ENCODE measurements at places on chromosomes 2 and 18. TPM values are rescaled to one million over a fixed set of nuclear protein-coding genes. Genes with fewer than 3 reads are reported as not detected.

The HMSD gene
- 4.8 TPM for total RNA-seq

GRCh38 chr2:33488178-33488690 is 11.8 kb downstream of the RASGRP3 start:
- no peak for DNase-seq

- no peak for DNase-seq
Measured at GRCh38 chr2:99410276-99410675, 73.1 kb downstream of the EIF5B start.

GRCh38 chr2:199309411-199309810 is 148.3 kb downstream of the SATB2 start:
- no peak for DNase-seq

DNA sequence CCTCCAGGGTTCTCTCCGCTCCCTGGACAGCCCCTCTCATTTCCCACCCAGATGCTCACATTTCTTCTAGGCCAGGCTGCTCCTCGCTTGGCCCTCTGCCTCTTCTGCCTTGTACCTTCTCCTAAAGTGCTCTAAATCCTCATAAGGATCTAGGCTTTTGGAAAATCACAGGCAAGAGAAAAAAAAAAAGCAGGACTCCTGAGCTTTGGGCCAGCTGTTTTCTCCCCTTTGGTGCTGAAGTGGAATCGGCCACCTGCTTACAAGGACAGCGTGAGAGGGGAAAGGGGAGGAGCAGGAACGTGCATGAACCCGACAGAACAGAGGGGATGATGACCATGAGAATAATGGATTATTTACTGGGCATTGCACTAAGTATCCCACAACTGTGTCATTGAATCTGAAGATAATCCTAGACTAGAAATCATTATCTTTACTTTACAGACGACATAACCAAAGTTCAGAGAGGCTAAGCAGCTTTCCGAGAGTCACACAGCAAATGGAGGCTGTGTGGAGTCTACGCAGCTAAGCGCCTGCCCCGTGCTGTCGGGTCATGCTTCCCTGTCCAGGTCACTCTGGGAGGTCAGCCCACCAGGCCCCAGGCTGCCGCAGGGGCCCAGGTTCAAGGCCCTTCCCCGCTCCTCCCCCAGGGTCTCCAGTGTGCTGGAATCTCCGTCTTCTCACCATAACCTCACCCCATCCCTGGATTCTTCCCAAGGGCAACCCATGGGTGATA is 141.9 kb downstream of the PXDN start:
- DNase-seq: no peak

GRCh38 chr2:45678791-45679348 is 27.4 kb downstream of the PRKCE start:
- no peak for DNase-seq

DNA sequence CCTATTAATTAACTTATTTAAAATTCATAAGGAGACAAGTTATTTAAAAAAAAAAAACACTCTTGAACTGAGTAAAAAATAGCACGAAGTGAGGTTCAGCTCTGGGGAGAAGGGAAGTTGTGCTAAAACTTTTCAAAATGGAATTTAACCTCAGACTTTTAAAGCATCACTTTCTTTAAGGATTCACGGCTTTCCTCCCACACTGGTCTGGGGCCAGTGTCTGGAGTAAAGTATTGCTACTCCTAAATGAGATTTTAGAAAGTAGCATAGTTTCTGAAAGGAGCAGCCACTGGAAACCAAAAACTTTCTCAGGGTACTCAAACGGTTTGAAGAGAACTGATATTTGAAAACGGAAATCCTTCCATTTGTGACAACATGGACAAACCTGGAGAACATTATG is 97.7 kb upstream of the CYP1B1 start:
- no peak for DNase-seq

- DNase-seq: no peak
Measured at GRCh38 chr2:47265158-47265557, 110.0 kb upstream of the STPG4 start.

- no peak for DNase-seq
Measured at GRCh38 chr2:199434555-199434954, 23.2 kb downstream of the SATB2 start.

The TBR1 gene
- not detected for total RNA-seq

GRCh38 chr18:10495936-10496335 is 29.9 kb upstream of the NAPG start:
- DNase-seq: no peak

- no peak for DNase-seq
Measured at GRCh38 chr2:180907731-180908130, 72.7 kb upstream of the UBE2E3 start.

The ASPRV1 gene
- 0.95 TPM for total RNA-seq

- no peak for DNase-seq
Measured at GRCh38 chr2:176647325-176648165, 378.3 kb downstream of the MTX2 start.

DNA sequence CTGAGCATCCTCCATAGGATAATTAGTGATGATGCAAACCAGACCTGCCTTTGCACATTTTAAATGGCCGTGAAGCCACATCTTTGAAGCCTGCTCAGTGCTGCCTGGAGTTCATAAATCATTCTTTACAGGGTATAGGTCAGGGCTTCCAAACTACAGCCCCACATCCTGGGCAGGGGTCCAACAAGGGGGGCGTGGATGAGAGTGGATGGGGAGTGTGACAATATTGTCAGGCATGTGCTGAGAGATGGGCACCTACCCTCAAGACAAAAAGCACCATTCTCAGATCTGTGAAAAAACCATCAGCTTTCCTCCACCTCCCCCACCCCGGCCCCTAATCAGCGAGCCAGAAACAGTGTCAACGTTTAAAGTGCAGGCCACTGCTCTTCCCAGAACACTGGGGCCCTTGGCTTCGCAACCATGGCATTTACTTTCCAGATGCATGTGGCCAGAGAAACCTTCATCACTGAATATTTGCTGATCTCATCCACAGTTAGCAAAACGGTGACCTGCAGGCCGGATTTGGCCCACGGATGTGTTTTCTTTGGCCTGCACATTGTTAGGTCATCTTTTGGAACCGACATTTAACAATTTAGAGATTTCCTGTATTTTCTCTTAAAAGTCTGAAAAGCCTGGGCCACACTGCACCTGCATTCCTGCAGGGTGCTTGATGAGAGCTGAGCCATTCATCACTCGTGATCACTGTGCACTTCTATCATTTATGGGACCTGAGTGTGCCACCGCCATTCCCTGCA is 130.7 kb downstream of the ANKRD44 start:
- DNase-seq: no peak

GRCh38 chr2:47697000-47697601 is 85.8 kb upstream of the MSH6 start:
- DNase-seq: no peak

The LAMA3 gene
- 5.0 TPM for total RNA-seq

DNA sequence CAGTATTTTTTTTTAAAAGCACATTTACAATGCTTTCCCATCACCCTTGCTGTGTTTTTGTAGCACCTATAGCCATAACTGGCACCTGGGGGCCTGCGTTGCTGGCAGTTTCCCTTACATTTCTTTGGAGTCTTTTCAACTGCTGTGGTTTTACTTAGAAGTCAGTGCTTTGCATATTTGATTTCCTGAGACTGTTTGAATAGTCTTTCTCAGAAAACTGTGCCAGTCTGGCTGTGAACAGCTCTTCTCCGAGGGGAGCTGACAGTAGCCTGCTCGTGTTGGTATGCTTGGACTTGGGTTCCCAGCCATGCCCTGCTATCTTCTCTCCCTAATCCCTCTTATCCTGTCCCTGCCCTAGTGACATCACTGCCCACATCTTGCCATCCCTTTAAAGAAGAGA is 81.5 kb downstream of the DPP4 start:
- no peak for DNase-seq

The CDH2 gene
- total RNA-seq: 53.8 TPM

The MYL1 gene
- not detected for total RNA-seq

DNA sequence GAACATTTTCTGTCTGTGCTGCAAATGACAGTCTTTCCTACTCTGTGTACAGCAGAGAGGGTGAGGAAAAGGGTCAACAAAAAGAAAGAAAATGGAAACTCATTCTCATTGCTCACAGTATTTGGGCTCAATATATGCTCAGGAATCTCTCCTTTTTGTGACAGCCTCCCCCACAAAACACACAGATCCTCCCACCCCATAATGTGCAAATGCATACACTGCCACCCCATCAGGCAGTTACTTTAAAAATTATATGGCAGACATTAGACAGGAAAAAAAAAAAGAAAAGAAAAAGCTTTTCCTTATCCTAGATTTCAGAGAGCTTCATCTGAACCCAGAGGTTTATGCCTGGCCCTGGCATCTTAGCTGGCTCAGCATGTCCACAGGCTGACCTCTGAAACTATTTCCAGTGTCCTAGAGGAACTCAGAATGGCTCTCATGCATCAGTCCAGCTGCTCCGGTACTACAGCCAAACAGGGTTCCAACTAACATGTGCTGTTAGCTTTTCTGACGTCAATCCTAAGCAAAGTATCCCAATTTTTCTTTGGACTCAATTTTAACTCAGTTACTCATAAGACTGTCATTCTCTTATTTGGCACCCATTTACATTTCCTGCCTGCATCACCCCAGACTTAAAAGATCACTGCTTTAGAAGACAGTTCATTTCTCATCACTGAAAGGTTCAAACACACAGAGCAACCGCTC is 105.9 kb downstream of the RBMS1 start:
- no peak for DNase-seq

DNA sequence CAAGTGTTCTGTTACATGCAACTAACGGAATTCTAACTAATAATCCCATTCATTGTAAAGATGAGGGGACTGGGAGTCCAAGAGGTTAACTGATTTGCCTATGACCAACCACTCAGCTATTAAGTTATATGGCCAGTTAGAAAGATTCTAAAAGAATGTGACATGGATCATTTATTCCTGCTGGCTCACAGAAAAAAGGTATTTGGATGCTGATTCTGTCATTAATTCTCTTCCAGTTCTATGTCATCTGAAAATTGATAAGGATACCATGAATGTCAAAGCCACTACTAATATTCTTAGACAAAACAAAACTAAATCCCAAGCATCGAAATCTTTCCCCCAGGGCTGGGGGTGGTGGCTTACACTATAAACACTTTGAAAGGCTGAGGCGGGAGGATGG is 41.2 kb upstream of the GORASP2 start:
- no peak for DNase-seq

The ZBTB7C gene
- 0.23 TPM for total RNA-seq

DNA sequence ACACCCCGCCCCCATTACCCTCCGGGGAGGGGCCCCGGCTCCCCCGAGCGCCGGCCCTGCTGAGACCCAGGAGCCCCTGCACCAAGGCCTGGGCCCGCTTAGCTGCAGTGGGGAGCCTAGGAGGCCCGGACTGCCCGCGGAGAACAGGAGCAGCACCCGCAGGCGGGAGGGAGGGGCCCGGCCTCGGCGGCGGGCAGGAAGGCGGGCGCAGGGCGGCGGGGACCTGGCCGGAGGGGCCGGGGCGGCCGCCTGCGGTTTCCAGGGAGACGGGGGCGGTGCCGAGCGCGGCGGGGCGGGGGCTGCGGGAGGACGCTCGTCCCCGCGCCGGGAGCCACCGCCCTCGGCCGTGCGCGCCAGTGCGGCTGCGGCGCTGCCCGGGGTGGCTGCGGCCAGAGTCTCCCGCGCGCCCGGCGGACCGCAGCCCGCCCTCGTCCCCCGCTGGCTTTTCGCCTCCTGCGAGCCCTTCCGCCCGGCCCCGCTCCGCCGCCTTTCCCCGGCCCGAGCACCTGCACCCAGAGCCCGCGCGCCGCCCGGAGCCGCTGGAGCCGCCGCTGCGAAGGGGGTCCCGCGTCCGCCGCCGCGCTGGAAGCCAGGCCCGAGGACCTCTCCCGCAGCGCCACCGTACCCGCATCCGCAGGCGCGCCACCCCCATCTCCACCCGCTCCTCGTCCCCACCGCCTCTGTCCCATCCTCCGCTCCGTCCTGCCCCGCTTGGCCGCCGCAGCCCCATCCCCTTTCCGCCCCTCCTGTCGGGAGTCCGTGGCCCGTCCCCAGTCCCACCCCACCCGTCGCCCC is 17.2 kb downstream of the GPC1 start:
- peak; percentile 80 for DNase-seq

DNA sequence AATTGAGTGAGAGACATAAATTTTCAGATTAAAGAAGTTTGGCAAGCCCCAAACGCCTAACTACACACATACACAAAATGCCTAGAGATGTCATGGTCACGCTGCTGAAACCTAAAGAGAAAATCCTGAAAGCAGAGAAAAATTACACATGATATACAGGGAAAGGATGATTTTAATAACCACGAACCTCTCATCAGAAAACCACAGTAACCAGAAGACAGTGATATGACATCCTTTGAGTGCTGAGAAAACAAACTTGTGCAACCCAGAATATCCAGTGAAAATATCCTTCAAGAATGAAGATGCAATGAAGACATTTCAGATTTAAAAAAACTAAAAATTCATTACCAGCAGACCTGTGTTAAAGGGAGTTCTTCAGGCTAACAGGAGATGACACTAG is 122.4 kb upstream of the LMAN1 start:
- DNase-seq: no peak

The DOCK10 gene
- 1.3 TPM for total RNA-seq

- no peak for DNase-seq
Measured at GRCh38 chr18:25732862-25733261, 357.6 kb downstream of the SS18 start.

The ANKRD29 gene
- total RNA-seq: 7.3 TPM

DNA sequence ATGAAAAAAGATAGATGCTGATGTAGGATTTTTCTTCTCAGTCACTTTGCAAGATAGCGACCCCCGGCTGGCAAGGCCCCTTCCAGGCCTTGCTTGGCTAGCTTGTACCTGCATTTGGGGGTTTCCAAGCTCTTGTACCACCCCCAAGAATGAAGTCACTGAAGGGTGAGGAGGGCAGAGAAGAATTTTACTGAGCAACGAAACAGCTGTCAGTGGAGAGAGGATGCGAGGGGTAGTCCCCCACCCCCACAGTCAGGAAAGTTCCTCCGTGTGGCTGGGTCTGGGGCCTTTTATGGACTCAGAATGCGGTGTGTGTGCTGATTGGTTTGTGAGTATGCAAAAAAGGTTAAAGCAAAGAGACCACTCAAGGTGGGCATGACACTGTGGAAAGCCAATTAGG is 382.0 kb downstream of the GPD2 start:
- DNase-seq: no peak

DNA sequence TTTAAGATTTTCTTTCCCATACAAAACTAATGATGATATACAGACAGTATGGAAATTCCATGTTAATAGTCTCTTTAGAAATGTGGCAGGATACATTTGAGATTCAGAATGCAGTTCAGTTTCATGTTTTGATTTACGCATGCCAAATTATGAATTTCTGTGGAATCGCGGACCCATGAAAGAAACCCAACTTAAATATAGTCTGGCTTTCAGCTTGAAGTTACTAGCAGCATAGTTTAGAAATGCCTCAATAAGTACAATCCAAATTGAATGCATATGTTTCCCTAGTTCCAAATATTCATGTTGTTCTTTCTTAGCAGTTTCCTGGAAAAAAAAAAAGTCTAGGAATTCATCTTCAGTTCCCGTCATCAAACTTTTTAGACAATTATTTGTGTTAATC is 164.1 kb upstream of the RASGRP3 start:
- no peak for DNase-seq

- DNase-seq: no peak
Measured at GRCh38 chr18:31498574-31499524, 872 bp downstream of the DSG2 start.

DNA sequence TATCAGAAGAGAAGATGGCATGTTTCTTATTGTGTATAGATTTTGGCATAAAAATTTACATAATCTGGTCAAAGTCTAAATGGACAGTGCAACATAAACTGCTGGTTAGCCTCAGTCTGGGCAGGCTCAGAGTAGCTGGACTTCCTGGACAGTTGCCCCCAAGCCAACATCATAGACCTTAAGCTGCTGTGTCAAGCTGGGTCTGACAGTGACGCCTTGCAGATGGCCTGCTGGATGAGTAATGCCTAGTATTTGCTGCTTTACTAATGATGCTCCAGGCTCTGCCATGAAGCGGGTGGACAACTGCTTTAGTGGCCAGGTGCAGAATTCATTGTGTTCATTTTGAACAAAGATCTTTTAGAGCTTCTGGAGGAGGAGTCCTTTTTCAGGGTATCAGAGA is 603.7 kb upstream of the ZEB2 start:
- DNase-seq: no peak

Data from H1 (cell line).